CD4-positive, alpha-beta T cell treated with Interferon alpha-2 for 1 hour (primary cell): ENCODE measurements at places on chromosomes 3 and 15.

GRCh38 chr3:182005219-182005618 is 293.5 kb downstream of the SOX2 start:
- DNase-seq: no peak

DNA sequence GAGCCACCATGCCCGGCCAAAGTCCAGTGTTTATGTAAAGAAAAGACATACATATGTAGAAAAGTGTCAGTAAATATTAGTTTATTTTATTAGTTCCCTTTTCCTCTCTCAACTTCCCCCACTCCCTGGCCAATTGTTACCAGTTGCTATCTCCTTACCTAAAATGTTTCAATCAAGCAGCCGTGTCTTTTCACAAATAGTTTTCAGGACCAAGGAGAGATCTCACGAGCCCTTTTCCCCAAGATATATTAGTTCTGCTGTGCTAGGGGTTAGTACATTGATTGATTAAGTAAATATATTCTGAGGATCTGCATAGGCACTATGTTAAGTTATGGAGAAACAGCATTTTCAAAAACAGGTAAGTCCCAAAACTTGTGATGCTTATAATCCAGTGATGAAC is 87.4 kb downstream of the ZIC4 start:
- no peak for DNase-seq

DNA sequence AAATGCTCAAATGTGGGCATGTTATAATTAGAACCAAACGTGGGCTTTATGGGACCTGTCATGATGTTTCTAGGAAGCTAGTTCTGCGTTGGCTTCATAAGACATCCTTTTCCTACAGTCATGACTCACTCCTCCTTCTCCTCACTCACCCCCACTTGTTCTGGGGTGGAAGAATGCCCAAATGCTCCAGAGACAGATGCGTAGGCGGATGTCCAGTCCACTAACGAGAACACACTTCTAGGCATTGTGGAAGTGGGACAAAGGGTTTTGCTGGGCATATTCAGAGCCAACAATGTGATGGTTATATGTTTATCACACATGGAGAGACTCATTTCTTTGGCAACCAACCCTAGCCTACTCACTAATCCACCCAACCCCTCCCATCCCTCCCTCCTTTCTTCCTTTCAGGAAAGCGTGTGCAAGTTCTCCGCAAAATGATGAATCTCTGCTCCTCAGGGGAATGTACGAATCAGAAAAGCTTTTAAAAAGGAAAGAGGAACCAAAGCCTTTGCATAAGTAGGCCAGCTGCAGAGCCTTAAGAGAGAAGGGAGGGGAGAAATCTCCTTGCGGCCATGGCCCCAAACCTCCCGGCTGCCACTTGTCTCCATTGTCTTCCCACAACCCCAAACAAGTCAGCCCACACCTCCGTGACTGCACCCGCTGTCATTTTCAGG is 123.0 kb upstream of the SPRED1 start:
- peak; percentile 31 for DNase-seq

GRCh38 chr3:163785693-163786092 is 1292.6 kb downstream of the SI start:
- no peak for DNase-seq

DNA sequence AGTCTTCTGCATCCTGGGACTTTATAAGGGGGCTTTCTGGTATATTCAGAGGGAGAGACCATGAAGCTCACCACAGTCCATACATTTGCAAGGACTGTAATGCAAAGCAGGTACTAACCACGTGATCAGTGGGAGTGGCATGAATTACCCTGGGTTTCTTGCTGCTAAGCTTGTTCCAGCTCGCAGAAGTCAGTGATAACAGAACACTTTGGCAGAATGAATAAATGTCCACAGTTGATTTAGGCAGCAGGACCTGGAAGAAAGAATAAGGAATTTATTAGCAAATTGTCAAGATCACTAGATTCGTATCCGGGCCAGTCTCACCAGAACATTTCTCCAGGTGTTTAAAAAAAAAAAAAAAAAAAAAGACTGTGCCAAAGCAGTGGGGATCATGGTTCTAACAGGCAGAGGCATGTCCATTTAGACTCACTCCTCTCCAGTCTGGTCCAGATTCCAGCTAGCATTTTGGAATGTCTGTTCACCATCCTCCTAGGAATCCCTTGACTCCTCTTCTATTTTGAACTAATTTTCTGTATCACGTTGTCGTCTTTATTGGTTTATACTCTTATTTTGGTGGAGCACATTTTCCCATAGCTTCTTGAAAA is 24.5 kb downstream of the HHLA2 start:
- no peak for DNase-seq

DNA sequence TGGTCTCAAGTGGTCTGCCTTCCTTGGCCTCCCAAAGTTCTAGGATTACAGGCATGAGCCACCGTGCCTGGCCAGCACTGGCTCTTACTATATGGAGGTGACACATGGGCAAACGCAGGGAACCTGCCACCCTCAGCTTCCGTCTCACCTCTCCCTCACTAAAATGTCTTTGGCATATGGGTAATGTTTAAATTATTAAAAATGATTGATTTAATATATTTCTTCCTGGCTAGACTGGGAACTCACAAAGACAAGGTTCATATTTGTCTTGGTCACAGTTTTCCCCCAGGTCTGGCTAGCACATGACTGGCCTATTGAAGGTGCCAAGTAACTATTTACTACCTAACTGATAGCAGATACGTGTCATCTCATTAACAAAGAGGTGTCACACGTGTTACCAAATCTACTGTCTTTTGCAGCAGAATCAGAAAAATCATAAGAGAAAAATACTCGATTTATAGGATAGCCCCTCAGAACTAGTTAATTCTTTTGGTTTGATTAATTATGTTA is 48.2 kb downstream of the SYNM start:
- DNase-seq: no peak

DNA sequence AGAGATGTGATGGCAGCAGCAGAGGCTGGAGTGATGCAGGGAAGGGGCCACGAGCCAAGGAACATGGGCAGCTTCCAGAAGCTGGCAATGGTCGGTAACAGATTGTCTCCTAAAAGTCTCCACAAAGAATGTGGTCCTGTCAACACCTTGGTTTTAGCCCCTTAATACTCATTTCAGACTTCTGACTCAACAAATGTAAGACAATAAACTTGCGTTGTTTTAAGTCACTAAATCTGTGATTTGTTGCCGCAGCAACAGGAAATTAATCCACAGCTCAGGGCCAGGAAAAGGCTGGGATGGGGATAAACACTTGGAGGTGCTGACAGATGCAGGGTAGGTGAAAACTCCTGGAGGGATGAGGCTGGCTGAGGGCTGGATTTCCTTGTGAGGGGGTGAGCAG is 69.9 kb downstream of the OXNAD1 start:
- no peak for DNase-seq

GRCh38 chr3:43028678-43029490 is 49.8 kb downstream of the GASK1A start:
- no peak for DNase-seq

DNA sequence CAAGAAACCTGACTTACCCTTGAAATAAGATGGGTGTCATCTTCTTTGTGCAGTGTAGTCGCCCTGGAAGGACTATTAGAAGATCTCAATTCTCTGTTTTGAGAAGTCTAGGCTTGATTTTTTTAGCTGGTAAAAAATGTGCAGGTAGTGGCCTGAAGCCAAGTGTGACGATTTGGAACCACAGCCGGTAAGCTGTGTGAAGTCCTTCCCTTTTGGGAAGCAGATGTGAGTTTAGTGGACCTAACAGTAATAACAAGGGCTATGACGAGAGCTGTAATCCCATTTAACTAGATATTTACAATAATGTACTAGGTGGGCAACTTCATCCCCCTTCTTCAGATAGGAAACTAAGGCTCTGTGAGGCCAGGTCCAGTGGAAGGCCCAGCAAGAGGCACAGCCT is 81.7 kb upstream of the MYZAP start:
- DNase-seq: no peak

DNA sequence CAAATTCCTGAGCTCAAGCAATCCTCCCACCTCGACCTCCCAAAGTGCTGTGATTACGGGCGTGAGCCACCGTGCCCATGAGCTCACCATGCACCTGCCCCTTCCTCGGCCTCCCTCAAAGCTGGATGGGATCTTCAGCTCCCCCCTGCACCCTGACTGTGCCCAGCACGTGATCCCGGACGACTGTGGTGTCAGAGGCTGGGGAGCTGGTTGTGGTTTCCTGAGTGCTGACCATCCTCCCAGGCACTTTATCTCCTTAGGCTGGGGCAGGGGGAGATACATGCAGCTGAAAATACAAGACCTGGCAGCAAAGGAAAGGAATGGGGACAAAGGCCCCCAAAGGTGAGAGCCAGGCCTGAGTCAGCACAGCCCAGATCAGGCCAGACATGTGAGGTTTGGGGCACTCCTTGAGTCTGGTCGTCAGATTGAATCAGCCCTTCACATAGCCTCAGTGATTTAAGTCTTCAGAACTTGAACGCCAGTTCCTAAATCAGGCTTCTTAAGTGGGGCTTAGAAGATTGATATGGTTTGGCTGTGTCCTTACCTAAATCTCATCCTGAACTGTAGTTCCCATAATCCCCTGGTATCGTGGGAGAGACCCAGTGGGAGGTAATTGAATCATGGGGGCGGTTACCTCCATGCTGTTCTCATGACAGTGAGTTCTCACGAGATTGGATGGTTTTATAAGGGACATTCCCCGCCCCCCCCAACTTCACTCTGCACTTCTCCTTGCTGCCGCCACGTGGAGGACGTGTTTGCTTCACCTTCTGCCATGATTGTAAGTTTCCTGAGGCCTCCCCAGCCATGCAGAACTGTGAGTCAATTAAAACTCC is 35.8 kb downstream of the PRKCD start:
- peak; percentile 55 for DNase-seq

DNA sequence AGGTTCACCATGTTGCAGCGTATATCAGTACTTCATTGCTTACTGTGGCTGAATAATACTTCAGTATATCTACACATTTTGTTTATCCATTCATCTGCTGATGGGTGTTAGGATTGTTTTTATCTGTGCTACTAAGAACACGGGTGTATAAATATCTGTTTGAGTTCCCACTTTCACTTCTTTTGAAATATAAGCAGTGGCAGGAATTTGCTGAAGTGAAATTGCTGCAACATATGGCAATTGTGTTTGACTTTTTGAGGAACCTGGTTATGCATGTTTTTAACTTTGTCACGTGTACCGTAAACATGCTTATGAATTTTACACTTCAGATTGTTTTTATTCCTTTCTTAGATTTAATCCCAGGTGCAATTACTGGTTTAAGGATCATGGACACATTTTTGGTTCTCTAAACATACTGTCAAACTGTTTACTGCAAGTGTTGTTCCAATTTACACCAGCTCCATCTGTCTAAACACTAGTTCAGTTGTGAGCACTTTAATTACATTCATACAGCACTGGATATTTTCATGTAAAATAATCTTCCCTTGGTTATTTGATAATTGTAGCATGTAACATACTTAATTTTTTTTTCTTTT is 23.1 kb downstream of the TRAK1 start:
- no peak for DNase-seq
